ENCODE measurements at places on chromosomes 6 and 20.

DNA sequence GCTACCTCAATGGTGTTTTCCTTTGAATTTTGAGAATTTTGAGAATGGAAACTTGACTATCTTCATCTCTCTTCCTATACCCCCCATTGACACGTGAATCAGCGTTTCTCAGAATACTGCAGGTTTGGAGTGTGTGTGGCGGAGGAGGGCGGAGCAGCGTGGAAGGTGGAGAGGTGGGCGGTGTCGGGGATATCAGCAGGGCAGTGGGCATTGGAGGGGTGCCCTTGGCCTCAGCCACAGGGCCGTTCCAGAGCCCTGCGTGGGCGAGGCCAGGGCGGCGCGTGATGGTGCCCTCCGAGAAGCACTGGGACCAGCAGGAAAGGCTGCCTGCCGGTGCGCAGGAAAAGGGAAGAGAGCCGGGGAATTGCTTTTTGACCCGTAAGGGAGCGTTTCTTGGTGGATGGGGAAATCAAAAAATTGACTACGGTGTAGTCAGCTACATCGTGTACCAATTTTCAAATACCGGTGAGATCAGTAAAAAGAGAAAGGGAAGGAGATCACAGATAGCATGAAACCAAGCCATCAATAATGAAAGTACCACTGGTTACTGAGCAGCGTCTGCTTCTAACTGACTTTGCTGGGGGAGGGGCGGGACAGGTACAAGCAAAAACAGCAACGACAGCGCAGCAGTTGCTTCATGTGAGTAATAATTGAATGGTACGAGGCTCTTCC lies 82.7 kb upstream of the DUSP22 start:
- peak; percentile 77 for DNase-seq

DNA sequence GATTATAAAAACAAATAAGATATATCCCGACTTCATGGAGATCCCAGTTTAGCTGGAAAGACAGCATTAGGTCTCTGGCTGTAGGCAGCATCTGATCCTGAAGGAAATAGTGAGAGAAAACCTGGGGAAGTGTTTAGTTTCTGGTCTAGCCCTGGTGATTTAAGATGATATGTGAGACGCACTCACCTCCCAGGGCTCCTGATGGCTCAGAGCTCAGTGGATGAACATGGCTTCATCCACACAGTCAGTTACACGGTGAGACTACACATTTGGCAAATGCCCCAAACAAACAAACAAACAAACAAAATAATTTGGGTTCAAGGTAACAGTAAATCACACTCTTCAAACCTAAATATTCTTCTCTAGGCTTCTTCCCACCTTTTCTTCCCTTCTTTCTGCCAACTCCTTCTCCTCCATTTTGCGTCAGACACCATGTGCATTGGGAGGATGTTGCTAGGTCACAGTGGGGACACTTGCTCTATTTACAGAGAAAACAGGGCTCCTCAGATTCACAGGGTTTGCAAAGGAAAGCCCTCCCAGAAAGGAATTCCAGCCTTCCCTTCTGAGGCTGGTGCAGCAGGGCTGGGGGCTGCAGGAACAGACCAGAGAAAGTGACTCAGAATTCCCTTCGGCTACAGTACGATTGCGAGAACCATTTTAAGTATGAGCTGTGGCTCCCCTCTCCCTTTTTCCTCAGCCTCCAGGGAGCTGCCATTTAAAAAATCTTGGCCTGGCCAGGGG lies 59.6 kb upstream of the SALL4 start:
- DNase-seq, result no peak

DNA sequence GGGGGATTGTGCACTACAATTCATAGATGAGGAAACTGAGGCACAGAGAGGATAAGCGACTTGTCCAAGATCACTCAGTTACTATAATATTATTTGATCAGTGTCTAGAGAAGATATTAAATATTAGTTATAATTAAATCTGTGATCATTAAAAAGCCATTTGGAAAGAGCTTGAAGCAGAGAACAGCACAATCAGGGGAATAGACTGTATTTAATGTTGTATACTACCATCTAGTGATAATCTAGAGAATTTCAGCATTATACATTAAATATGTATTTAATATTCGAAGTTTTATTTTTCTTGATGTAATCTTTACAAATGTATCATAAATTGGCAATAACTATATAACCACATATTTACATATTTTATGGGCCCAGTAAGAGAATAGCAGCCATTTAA lies 20.1 kb upstream of the MTCL3 start:
- DNase-seq, result no peak

DNA sequence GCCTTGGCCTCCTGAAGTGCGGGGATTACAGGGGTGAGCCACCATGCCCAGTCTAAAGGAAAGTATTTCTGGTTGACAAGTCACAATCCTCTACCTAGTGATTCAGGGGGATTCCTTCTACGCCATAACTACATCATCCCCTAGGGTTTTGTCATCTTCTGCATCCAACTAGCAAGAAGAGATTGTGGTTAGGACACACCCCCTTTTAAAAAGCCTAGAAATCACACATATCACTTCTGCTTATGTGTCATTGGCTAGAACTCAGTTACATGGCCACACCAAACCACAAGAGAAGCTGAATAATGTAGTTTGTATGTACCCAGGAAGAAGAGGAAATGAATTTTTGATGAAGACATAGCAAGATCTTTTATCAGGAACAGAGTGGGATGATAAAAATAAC lies 14.7 kb upstream of the CHD6 start:
- no peak for DNase-seq

GRCh38 chr6:3585320-3585935 lies 128.6 kb upstream of the SLC22A23 start:
- no peak for DNase-seq

GRCh38 chr6:136962661-136963060 lies 40.6 kb downstream of the SLC35D3 start:
- no peak for DNase-seq

DNA sequence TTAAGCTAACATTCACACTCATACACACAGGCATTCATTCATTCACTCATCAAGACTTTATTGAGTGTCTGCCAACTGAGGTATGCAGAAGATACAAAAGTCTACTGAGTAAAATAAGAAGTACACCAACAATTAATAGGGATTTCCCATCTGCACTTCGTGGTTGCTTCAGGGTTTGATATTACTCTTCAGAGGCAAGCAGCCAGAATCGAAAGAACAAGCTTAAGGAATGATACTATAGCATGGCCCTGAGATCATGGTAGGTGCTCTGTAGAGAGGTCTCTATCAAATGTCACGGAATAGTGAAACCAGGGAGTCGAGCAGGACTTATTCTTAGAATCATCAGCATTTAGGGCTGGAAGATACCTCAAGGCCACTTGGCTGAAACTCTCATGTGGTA lies 135.4 kb downstream of the NRN1 start:
- no peak for DNase-seq

DNA sequence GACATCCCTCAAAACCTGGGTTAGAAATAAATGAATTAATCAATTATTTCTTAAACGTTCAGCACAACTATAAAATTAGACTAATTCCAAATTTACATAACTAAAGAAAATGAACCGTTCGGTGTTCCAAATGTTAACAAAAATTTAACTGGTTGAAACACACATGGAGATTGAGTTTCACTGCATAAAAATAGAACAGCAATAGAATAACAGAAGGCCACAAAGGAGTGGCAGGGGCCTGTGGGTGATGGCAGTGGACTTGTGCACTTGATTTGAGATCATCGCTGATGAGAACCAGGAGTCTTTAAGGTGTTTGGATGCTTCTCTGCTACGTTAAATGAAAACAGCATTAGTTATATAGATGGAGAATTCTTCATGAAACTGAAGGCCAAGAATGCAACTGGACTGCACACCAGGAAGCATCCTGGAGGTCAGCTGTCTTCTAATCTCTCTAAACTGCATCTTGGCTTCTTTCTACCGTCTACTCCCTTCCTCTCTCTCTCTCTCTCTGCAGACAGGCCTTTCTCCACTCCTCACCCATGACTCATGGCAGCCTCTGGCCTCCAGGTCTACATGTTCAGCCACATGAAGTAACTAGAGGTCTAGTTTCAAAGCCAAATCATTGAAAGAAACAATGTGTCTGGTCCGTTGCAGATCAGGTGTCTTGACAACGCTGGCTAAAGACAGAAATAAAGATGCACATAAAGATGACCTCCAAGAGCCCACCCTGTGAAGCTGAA lies 111.3 kb downstream of the SIM1 start:
- DNase-seq, result no peak

Measured in stimulated activated naive CD4-positive, alpha-beta T cell treated with Interleukin-2 at 50 U/mL for 16 hours (primary cell).